Effector memory CD4-positive, alpha-beta T cell (primary cell): ENCODE measurements at places on chromosomes 2 and 18.

DNA sequence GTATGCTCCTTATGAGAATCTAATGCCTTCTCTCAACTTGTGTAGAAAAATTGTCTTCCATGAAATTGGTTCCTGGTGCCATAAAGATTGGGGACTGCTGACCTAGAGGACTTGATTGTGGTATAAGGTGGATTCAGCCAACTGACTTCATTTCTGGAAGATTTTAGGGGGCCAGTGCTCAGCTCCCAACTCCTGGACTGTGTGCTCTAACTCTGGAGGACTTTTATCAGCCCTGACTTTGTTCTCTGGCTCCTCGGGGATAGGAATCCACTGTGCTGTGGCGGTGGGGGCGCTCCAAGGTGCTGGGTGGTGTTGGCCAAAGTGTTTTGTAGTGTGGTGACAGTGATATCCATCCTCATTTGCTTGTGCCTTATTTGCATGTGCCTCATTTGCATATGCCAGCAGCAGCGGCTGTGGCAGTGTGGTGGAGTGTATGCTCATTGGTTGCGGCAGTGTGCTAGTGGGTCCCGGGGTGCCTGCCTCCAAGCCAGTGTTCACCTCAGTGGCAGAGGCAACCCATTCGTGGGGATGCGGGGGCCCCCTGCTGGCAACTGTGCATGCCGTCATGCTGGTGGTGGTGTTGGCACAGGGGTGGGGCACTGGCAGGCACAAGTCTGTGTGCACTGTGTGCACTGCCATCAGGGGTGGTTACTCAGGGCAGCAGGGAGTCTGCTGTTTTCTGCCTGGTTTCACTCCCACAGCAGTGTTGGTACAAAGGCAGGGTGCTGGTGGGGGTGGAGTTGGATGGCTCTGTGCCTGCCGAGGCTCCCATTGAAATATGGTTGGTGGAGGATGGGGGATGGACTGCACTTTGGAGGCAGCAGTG, 19.6 kb downstream of the EHBP1 start:
- no peak for DNase-seq

- no peak for DNase-seq
These were observed 12.6 kb upstream of the MLPH start for GRCh38 chr2:237474442-237474911.

- no peak for DNase-seq
These were observed 3.2 kb downstream of the WBP1 start for GRCh38 chr2:74461187-74462053.

- DNase-seq, result no peak
These were observed 254.0 kb downstream of the MEIS1 start for GRCh38 chr2:66688951-66689350.

DNA sequence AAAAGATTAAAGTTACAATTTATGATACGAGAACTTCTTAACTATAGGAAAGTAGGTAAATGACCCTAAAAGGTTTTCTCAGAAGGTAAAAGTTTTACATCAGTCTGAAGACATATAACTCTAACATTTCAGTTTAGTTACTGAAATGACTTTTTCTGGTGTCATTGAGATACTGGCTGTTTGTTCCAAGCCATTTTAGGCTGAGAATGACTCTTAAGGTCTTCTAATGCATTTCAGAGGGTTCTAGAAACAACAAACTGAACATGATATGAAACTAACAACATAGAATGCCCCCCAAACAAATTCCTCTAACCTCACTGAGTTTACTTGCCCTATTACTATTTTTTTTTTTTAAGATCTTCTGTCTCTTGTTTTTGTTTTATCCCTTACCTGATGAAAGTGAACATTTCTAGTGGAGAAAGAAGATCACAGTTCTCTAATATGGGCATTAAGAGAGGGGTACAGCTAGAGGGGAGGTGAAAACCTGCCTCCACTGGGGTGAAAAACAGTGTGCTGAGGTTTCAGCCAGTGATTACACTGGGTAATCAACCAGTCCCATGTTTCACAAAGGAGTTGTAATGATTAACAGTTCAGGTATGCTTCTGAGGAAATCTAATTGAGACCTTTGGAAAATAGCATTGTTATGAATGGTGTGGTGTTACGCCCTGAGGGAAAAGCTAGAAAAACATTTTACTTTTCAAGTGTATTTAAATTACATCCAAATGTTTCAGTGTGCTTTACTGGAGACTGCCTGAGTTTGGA, 11.2 kb downstream of the NABP1 start:
- no peak for DNase-seq

DNA sequence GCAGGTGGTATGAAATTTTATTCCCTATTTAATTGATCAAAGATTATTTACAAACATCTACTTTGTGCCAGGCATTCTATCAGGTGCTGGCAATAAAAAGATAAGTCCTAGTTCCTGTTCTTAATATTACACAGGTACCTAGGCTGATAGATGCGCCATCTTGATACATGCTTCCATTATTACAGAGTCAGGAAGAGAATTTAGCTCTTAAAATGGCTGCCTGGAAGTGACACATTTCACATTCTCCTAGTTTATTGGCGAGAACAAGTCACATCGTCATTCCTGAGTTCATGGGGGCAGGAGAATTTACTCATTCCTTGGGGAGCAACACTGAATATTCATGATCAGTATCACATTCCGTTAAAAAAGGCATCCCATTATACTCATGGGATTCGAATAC, 1.1 kb upstream of the DARS1 start:
- no peak for DNase-seq

- DNase-seq, result no peak
These were observed 291.0 kb upstream of the SOX11 start for GRCh38 chr2:5401115-5401657.

DNA sequence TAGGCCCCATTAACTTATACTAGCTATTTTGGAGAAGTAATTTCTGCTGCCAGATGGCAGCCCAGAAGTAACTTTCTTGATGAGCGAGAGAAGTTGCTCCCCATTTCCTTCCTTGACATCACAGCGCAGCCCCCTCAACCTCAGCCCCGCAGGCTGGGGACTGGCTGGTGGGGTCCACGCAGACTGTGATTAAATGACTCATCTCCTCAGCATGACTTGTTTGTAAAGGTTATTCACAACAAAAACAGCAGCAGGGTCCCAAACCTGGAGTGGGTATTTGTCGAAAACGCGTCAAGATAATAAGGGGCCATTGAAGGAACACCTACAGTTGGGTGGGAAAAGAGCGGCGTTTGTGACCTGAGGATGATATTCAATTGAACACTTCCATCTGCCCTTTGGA, 120.6 kb downstream of the TXNL1 start:
- no peak for DNase-seq

DNA sequence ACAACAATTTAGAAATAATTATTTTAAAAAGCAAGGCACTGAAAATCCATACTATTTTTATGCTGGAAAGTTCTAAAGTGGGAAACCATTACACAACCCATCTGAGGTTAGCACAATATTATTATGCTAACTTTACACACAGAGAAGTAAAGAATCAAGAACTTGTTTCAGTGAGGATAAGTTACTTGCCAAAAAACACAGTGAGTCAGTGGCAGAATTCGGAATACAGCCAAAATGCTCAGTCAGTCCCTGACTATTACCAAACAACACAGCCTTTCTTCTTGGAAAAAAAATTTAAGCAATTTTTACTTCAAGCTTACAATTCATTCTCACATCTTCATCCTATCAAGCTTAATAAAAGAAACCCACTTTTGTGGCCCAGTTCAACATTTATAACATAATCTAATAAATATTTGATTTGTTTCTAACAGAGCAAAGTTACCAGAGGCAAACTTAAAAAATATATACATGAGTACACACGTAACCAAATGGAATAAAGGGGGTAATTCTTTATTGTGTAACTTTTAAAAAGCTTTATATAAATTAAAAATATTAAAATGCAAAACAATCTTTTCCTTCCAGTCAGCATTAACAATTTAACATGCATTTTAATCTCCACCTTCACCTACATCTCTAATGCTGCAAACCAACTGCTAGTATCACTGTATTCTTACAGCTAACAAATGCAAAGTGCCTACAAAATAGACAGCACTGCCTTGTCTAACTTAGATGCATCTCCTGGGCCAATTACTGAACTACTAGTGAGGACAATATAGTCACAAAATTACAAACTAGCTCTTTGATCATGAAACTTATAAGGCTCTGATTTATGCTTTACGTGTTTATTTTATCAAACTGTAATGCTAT, 55.2 kb downstream of the CCDC88A start:
- no peak for DNase-seq

DNA sequence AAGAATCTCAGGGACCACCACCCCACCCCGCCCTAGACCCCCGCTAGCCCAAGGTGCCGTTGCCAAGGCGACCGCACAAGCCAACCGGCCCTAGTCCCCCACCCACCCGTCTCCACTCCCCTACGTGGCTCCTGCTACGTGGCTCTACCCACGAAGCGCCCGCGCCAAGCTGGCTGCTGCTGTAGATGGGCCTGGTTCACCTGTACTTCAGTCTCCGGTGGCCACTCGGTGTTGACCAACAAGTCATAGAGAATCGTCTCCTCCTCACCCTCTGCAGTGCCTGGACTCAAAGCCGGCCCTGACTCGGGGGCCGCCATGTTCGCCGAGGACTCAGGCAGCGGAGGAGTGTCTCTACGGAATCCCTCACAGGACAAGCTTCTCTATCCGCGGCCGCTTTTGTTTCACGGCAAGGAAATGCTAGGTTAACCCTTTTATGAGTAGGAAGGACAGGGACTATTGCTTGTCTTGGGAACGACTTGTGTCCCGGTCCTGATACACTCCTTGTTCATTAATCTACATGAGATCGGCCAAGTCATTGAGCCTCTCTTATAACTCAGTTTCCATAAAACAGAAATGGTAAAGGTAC, at the start of gene NBAS:
Gene NBAS (minus strand): TSS at position 347 of the 586 bp plus-strand sequence. CDS start 30 bp downstream, at position 317.
- DNase-seq, result peak; percentile 41

GRCh38 chr2:222057347-222058073, 241.3 kb downstream of the PAX3 start:
- DNase-seq, result no peak

- peak; percentile 31 for DNase-seq
These were observed 69.2 kb downstream of the TRIP12 start for GRCh38 chr2:229852565-229852964.

- no peak for DNase-seq
These were observed 3.8 kb downstream of the PCARE start for GRCh38 chr2:29070526-29070925.

DNA sequence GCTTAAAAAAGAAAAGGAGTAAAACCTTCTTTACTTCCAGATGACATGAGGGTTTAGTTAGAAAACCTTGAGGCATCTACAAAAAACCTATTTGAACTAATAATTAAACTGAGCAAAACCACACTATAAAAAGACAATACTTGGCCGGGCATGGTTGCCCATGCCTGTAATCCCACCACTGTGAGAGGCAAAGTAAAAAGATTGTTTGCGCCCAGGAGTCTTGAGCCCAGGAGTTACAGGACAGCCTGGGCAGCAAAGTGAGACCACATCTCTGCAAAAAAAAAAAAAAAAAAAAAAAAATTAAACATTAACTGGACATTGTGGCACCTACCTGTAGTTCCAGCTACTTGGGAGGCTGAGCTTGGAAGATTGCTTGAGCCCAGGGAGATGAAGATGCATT, 502.8 kb upstream of the LRRTM4 start:
- DNase-seq, result no peak

DNA sequence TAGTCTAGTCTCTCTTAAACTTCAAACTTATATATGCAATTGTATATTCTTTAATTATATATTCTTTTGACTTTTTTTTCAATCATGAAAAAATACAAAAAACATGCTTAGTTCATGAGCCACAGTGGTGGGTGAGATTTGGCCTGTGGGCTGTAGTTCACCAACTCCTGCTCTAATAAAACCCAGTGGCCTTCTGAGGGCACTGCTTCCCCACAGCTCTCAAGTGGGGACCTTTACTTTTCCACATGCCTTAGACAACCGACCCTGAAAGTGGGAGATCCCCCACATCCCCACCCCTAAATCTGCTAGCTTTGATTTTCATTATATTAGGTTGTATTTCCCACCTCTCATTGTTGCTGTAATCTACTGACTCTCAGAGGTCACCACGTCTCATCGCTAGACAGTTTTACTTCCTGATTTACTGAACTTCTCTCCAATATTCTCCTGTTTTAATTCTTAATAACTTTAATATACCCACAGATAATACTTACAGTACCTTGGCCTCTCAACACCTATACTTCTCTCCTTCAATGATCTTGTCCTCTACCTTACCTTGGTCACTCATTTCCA, 57.3 kb downstream of the ROCK1 start:
- no peak for DNase-seq

GRCh38 chr2:81976998-81977397, 1672.4 kb upstream of the LRRTM1 start:
- no peak for DNase-seq
